ENCODE measurements at places on chromosomes 2 and 18.

DNA sequence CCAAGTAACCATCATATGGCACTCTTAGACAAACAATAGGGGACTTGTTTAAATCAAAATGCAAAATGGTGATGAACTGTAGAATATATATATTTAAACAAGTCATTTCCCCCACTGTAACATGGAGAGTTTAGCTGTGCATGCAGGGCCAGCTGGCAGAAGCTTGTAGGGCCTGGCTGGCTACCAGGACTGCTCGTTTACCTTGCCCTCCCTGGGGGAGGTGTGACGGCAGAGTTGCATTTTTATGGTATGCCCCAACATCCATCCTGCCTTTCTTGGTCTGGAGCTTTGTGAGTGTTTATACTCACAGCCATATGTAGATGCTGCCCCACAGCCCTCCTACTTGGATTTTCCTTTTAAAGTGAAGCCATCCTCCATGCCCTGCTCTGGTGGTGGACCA lies 101.7 kb upstream of the ZFP36L2 start:
- peak; percentile 71 for DNase-seq

DNA sequence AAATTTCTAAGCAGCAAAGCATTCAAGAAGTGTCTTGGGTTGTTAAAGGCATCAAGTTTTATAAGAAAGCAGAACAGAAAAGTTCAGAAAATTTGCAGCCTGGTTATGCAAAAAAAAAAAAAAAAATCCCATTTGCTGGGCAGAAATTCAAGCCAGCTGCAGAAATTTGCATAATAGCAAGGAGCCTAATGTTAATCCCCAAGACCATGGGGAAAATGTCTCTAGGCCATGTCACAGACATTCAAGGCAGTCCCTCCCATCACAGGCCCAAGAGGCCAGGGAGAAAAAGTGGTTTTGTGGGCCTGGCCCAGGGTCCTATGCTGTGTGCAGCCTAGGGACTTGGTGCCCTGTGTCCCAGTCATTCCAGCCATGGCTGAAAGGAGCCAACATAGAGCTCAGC lies 269.0 kb upstream of the SLC39A10 start:
- no peak for DNase-seq

DNA sequence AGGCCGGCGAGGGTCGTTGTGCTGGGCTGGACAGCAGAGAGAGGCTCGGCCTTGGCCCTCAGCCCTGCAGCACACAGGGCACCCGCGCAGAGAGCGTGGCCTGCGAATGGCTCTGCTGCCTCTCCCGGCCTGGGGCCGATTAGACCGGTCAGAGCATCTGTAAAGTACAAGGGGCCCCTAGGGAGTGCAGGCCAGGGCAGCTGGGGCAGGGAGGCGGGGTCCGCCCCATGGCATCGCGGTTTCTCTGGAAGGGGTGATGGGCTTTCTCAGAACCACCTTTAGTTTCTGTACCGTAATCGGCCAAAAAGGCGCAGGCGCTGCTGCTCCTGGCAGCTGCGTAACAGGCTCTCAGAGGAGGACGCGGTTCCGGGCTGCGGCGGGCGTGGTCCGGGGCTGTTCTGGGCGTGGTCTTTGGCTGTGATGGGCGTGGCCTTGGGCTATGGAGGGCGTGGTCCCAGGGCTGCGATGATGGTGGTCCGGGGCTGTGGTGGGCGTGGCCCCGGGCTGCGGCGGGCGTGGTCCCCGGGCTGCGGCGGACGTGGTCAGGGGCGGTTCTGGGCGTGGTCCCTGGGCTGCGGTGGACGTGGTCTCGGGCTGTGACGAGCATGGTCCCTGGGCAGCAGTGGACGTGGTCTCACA lies 1.5 kb upstream of the GPR148 start:
- DNase-seq, result peak; percentile 75

GRCh38 chr2:135226961-135227360 lies 174.9 kb downstream of the RAB3GAP1 start:
- DNase-seq, result peak; percentile 71

DNA sequence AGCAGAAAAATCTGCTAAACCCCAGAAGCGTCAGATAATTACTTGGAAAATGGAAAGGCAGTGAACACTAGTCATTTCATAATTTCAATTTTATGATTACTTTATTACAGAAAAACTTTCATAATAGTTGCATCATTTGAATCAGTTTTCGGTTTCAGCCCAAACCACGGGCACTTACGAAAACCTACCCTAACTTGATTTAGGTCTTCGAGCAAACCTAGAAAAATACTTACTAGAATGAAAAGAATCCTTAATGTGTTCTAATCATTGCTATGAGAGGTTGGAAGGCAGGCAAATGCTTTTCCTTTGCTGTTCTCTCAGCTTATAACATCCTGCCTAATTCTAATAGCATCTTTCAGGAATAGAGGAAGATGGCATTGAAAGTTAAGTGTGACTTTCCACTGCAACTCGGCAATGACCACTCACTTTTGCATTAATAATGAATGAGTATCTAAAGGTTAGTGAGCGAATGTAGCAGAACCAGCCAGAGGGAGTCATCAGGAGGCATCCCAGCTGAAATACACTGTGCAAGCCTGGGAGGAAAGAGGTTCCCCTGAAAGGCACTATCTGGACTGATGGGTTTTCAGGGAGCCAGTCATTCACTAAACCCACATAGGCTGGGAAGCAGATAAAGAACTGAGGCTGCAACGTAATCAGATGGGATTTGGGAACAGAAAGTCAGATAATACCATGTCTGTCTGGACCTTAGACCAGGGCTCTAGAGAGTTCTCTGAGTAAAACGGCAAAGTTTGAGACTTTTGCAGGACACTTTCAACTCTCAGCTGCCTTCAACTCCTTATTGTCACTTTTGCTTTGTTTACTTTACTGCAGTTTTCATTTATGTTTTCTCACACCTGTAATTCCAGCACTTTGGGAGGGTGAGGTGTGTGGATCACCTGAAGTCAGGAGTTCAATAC lies 520.8 kb downstream of the RNF144A start:
- no peak for DNase-seq

GRCh38 chr2:174392706-174393105 lies 2.8 kb upstream of the SCRN3 start:
- no peak for DNase-seq

GRCh38 chr2:69116438-69116837 lies 103.5 kb downstream of the ANTXR1 start:
- no peak for DNase-seq

- DNase-seq, result peak; percentile 98
Measured at GRCh38 chr18:3603421-3604234, 153.7 kb downstream of the TGIF1 start.

- DNase-seq, result no peak
Measured at GRCh38 chr18:28804512-28805202, 627.7 kb upstream of the CDH2 start.

- no peak for DNase-seq
Measured at GRCh38 chr2:134203175-134203574, 50.7 kb upstream of the MGAT5 start.

DNA sequence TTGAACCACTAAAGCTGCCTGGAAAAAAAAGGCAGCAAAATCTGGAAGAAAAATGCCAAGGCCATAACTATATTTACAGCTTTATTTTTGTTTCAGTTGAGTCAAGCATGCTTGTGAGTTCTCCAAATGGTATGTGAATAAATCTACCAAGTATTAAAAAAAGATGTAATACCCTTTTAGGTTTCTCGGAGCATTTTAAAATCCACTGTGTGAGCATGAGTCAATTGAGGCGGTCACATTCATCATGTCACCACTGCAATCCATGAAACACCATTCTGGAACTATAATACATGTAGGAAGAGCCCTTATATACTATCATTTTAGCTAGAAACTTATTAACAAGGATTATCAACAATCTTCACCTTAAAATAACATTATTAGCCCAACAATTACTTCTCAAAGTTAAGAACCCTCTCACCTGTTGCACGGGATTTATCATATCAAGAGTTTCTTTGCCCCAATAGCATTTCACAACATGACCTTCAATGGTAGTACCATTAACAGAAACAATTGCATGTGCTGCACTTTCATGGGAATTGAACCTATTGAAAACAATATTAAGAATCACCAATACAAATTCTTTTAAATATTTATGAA lies 24.2 kb upstream of the C2orf42 start:
- DNase-seq, result peak; percentile 95

GRCh38 chr18:75120521-75120920 lies 88.4 kb downstream of the PTGR3 start:
- DNase-seq, result no peak

Data from fibroblast of skin of right quadriceps (primary cell).